Activated T-helper 2 cell treated with anti-CD3 and anti-CD28 coated beads, Interferon-gamma antibody, Interleukin-2, Interleukin-4, amounts not matched to agents 10 μg/mL and 5 μg/mL and 100 μg/mL, durations not matched to agents 14 hours and 24 hours and 36 hours (primary cell): ENCODE measurements at places on chromosomes 13 and 19. TPM values are rescaled to one million over a fixed set of nuclear protein-coding genes. Genes with fewer than 3 reads are reported as not detected.
A peak's percentile ranks its signal among the peaks of the same experiment; 100 is the strongest.

TYROBP gene
- 0.39 TPM in 1 of 2 replicates, not detected in the other for total RNA-seq

COX7A1 gene
- total RNA-seq = not detected in 2 replicates

PLEKHJ1 gene
- 75.7 and 77.2 TPM in 2 replicates for total RNA-seq

GRCh38 chr19:17797424-17798201 is 2.7 kb downstream of the B3GNT3 start:
- no peak overlapping the region for H3K27ac ChIP-seq
- H3K4me1 ChIP-seq = peaks cover 11% of the 10 kb centered on the region
- no peak for DNase-seq
- no peak overlapping the region for H3K4me3 ChIP-seq

- no peaks in the 10 kb centered on the region for H3K36me3 ChIP-seq
- peaks cover 2% of the 10 kb centered on the region for H3K27me3 ChIP-seq
- H3K4me1 ChIP-seq = peaks cover 35% of the 10 kb centered on the region
- no peak for DNase-seq
- no peak overlapping the region for H3K4me3 ChIP-seq
- H3K27ac ChIP-seq = peak overlapping the region; percentile 71
These were observed 53.3 kb downstream of the RFX2 start for GRCh38 chr19:6056801-6057650.

DNA sequence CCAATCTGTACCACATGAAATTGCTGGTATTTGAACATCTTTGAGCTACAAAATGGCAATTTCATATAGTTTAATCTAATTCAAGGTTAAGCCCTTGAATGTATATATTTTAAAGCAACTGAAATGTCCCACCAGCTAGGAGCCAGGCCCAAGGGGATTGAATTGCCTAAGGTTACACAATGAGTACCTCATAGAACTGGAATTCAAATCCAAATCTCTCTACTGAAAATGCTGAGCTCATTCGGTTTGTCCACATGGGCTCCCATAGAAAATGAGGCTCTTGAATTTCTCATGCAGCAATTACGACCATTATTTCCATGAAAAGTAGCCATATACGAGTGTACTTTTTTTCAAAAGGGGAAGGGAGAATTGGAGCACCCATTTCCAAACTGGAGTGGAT is 31.5 kb upstream of the FNDC3A start:
- no peak for DNase-seq
- H3K4me1 ChIP-seq = peaks cover 3% of the 10 kb centered on the region
- no peak overlapping the region for H3K4me3 ChIP-seq
- H3K27me3 ChIP-seq = peaks cover 10% of the 10 kb centered on the region
- H3K36me3 ChIP-seq = no peaks in the 10 kb centered on the region

DNA sequence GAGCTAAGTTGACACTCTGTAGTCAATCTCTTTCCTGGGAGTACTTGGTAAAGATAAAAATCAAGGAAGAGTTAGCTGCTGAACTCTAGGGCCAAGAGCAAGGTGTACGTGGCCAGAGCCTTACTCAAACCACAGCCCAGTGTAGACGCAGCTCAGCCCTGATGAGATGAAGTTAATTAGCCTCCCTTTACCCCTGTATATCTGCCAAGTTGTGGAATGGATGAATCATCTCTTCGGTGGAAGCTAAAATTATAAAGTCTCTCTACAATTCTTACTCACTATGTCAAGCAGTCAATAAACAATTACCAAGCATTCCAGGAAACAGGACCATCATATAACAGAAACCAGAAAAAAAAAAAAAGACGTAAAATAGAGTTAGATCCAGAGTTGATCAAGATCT is 146.9 kb upstream of the UFM1 start:
- no peaks in the 10 kb centered on the region for H3K27me3 ChIP-seq
- no peak for DNase-seq
- H3K36me3 ChIP-seq = no peaks in the 10 kb centered on the region
- H3K4me1 ChIP-seq = peaks cover 16% of the 10 kb centered on the region
- H3K4me3 ChIP-seq = no peak overlapping the region

DNA sequence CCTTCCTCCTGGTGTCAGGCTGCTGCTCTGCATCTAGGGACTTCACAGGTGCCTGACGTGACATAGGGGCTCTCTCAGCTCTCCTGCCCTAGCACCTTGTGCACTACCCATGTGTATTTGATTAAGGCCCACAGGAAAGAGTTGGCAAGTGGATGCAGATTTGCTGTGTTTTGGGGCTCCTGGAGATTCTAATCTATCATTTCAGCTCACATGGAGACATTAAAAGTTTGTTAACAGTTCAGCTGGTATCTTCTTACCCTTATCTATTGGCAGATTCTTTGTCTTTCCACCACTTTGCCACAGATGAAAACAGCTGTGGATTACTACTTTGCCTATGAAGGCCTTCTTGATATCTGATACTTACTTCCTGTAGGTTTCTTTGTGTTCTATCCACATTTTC is 41.9 kb downstream of the WASF3 start:
- peaks cover 15% of the 10 kb centered on the region for H3K4me1 ChIP-seq
- peaks cover 22% of the 10 kb centered on the region for H3K27me3 ChIP-seq
- no peaks in the 10 kb centered on the region for H3K36me3 ChIP-seq

- H3K4me1 ChIP-seq = no peaks in the 10 kb centered on the region
- no peaks in the 10 kb centered on the region for H3K36me3 ChIP-seq
- H3K27ac ChIP-seq = no peak overlapping the region
- DNase-seq = peak; percentile 77
These were observed 22.4 kb upstream of the FEM1A start for GRCh38 chr19:4768934-4769777.

GRCh38 chr19:33677745-33678426 is 56.1 kb downstream of the CHST8 start:
- H3K4me3 ChIP-seq = no peak overlapping the region
- H3K27me3 ChIP-seq = no peaks in the 10 kb centered on the region
- H3K27ac ChIP-seq = no peak overlapping the region
- no peak for DNase-seq
- no peaks in the 10 kb centered on the region for H3K4me1 ChIP-seq

- no peak overlapping the region for H3K4me3 ChIP-seq
- no peak for DNase-seq
- H3K36me3 ChIP-seq = no peaks in the 10 kb centered on the region
- H3K27ac ChIP-seq = no peak overlapping the region
- peaks cover 6% of the 10 kb centered on the region for H3K27me3 ChIP-seq
These were observed 246.6 kb upstream of the MAB21L1 start for GRCh38 chr13:35723053-35723461.

- no peaks in the 10 kb centered on the region for H3K27me3 ChIP-seq
- no peaks in the 10 kb centered on the region for H3K4me1 ChIP-seq
- H3K4me3 ChIP-seq = no peak overlapping the region
- no peak for DNase-seq
- no peaks in the 10 kb centered on the region for H3K36me3 ChIP-seq
These were observed 23.4 kb upstream of the DPRX start for GRCh38 chr19:53608381-53608780.
